NCI-H2171 (cell line): ENCODE measurements at places on chromosomes 3 and 15.

- no peak for DNase-seq
Observed at GRCh38 chr3:69092030-69092516, 7.3 kb downstream of the ARL6IP5 start.

DNA sequence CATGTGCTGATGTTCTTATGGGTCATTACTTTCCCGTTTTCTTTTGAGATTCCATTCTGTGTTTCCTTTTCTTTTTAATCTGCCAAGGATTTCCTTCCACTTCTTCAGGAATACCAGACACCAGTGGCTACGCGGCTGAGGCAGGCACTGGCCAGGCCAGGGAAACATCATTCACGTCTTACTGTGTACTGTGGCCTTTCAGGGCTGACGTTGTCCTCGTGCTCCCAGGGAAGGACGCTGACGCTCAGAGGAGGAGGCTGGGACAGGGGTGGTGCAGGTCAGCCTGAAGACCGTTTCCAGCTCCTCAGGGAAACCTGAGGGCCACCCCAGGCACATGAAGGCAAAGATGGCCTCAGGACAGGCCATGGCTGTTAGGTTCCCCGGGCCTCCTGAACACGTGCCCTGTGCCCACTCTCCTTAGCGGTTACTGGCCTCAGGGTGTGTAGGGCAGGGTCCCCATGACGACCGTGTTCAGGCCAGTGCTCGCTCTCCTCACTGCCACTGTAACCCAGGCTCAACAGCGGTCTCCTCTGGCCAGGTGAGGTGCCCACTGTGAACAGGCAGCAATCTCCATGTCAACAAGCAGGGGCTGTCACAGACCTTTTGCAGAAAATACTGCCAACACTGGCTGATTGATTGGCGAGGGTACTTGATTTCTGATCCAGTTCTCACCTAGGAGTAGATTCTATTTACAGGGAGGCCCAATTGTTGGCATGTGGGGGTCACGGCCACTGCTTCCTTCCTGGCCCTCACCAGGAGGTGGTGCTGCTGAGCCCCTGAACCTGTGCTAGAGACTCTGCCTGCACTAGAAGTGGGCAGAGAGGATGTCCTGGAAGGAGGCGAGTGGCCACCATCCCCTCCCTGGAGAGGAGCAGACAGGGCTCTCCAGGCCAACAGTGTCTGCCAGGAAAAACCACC, 169.5 kb downstream of the ATP10A start:
- DNase-seq, result no peak

DNA sequence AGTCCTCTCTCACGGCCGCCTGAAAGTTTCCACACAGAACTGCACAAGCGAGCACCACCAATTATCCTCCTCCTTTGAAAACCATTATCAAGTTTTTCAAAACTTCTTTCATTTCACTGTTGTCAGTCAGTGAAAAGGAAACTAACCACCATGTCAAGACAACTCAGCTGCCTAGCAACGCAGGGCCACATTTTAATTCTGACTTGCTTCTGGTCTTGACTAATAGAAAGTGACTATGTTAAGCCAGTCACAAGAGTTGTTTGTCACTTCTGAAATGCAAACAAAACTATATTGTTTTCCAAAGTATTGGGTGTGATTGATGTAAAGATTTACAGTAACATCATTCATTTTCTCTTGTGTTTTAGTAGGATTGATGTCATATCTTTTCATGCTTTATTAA, 612.8 kb upstream of the AGTR1 start:
- DNase-seq, result no peak

DNA sequence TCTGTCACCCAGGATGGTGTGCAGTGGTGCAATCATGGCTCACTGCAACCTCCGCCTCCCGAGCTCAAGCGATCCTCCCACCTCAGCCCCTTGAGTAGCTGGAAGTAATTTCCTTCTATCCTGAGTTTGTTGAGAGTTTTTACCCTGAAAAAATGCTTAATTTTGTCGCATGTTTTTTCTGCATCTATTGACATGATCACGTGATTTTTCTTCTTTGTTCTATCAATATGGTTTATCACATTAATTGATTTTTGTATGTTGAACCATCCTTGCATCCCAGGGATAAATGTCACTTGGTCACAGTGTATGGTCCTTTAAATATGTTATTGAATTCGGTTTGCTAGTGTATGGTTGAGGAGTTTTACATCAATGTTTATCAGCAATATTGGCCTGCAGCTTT, 11.9 kb upstream of the OR5K4 start:
- no peak for DNase-seq

GRCh38 chr3:123700791-123701722, 116.2 kb upstream of the HACD2 start:
- DNase-seq, result no peak

DNA sequence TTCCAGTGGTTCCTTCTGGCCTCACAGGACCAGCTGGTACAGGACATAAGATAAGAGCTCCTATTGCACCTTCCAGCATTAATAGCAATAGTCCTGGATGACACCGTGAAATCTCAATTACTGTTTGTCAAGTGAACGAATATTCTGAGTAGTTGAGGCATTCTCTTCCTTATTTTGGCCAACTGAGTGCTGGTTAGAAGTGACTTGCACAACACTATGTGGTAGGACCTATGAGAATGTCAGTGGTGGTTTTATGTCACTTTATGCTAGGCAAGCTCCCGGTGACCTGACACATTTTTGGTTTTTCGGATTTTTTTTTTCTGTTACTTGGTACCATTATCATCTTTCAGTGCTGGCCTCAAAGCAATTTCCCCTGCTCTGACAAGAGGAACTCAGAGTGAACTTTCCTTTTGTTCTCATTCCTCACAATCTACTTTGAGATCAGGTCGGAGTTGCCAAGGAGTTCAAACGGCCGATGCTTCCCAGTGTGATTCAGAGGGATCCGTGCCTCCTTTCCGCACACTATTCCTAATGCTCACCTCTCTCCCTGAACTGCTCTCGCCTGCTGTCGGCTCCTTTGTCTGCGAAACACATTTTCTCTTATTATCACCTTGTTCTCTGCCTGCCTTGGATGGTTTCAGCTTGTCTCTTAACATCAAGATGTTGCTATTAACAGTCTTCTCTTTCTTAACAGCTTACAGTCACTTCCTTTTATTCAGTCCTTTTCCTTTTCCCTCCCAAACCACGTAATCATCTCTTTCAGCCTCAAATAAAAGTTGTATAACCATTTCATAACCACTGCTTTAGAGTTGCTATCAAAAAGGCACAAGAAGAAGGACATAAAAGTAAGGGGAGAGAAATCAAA, 35.8 kb downstream of the QTRT2 start:
- DNase-seq, result no peak

DNA sequence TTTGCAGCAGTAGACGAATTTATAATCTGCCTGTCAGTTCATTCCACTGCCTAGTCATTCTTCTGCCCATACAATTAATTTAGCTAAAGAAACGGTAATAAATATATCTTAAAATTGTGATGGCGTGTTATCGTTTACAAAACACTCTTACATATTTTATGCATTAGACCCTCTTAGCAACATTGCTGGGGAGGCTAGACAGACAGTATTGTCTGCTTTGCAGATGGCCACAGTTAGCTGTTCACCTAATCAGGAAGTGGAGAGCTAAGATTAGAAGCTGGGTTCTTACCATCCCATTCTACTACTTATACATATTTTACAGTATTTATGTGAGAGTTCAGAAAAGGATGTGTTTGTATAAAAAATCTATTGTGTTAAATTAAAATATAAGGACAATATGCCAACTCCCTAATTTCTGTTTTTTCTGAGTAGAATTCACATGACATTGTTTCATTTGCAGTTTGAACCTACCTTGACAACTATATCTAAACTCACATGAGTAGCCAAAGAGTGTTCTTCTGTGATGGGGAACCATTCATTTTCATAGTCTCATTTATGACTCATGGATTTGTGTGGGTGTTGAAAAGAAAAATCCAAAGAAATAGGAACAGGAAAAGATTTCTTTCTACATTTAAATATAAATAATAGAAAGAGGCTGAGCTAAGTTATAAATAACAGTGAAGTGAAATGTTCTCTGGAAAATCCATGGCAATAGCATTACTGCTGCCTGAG, 41.7 kb upstream of the C3orf80 start:
- no peak for DNase-seq

- DNase-seq, result no peak
Observed at GRCh38 chr3:159795042-159795441, 193.6 kb upstream of the IL12A start.

DNA sequence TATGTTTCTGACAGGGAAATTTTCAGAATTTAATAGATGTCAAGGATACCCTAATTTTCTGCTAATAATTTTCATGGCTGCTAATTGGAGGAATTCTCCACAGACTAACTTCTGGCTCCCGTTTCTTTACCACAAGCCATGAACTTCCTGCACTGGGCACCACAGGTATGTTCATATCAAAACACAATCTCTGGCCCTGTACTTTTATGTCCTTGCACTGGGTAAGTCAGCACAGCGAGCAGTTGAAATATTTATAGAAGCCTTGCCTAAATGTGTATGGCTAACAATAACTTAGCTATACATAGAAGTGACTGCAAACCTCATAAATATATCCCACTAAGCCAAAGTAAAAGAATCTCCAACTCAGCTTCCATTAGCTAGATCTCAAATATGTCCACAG, 246.9 kb downstream of the ZIC1 start:
- no peak for DNase-seq

DNA sequence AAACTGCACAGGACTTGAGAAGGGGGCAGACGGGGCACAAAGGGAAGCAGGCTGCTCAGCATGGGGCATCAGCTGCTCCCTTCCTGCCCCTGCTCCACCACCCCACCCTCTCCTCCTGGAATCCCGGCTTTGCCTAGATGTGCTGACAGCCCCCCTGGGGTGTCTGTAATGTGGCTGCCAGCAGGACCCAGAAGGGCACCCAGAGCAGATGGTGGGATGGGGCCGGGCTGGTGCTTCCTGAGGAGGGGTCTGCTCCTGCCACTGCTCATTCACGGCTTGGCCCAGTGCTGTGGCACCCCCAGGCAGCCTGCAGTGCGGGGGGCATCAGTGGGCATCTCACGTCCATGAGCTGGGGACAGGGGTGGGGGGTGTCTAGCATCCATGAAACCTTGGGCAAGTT, 10.2 kb downstream of the H1-8 start:
- DNase-seq, result peak; percentile 31

DNA sequence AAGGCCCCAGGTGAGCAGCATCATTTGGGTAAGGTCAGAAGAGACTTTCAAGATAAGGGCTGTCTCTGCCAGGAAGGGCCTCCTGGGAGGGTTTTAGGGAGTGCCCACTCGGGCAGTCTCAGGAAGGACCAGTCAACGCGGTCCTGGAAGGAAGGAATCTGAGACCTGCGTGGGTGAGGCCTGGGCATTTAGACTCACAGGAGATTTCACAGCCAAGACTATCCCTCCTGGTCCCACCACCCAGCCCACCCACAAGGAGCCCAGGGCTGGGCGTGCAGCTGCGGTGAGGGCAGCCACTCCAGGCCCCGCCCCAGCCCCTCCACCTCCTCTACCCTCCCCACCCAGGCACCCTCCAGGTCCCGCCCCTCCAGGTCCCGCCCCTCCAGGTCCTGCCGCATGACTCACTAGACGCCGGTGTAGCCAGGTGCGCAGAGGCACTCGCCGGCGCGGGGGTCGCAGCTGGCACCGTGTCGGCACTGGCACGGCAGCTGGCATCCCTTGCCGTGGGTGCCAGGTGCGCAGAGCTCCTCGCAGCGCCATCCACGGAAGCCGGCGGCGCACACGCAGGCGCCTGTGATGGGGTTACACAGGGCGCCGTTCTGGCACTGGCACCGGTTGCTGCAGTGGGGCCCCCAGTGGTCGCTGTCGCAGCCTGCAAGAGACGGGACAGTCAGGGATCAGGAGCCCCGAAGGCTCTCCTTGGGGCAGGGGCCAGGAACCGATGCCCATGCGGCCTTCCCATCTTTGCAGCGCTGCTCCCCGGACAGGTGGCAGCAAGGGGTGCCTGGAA, 112.7 kb downstream of the RAB11A start:
- DNase-seq, result peak; percentile 91

GRCh38 chr3:160790726-160791125, 34.7 kb downstream of the PPM1L start:
- no peak for DNase-seq

GRCh38 chr3:39766433-39766832, 43.0 kb upstream of the MYRIP start:
- no peak for DNase-seq

- DNase-seq, result no peak
Observed at GRCh38 chr3:133230195-133230594, 169.7 kb upstream of the BFSP2 start.

GRCh38 chr3:139676632-139677387, 962 bp downstream of the NMNAT3 start:
- DNase-seq, result no peak
